ENCODE measurements at places on chromosomes 1 and 21.

DNA sequence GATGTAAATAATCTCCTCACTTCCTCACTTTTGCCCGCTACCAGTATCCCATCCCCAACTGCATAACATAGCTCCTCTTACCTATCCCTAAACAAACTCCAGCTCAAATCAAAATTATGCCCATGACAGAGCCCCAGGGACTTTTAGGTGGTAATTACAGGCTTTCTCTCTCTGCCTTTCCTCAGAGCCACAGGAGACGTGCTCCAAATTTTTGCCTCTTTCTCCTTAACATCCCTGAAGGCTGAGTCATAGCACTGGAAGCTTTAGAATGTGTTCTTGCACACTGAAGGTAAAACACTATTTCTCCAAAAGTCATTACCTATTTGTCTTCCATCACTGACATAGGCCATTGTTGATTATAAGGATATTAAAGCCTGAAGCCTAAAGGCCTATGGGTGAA, 263.5 kb upstream of the PLD5 start:
- no peak for DNase-seq

DNA sequence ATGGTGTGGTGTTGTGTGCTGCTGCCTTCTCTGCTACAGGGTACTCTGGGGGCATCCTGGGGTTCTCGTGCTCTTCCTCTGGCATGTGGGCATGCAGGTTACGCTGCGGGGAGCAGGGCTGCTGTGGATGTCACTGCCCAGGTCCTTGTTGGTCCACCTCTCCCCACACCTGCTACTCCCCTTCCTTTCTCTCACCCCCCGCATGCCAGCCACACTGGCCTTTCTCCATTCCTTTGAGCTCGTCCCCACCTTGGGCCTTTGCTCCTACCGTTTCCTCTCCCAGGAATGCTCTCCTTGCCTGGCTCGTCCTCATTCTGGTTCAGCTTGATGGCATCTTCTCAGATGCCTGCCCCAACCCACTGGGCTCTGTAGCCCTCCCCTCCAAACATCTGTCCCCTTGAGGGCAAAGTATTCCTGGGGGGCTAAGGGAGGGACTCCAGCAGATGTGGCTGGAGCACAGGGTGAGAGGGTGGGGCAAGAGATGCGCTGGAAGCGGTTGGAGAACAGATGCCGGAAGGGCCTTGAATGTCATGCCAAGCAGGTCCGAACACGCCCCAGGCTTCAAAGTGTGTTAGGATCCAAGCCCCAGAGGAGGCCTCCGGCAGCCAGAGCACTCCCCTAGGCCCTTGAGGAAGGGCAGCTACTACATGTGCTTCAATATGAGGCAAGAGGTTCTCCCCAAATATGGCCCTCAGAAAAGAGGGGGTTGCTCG, 23.4 kb downstream of the DMRTB1 start:
- no peak for DNase-seq

DNA sequence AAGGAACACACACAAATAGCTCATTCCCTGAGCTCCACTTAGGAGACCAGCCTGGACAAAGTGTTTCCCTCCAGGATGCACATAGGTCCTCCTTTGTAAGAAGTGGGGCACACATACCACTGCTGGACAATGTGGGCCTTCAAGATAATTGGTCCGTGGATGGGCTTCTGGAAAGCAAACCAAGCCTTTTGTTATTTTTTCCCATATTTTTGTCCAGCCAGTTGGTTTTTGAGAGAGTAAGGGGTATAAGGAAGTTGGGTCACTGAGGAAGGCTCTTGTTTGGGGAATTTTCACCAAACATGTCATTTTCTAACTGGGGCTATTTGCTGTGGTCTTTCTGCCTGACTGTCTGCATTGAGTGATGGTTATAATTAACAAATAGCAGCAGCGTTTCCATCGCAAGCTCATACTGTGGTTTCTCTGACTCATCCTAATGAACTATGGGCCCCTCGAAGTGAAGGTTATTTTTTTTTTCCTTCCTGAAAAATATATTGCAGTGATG, 306.3 kb upstream of the DUSP10 start:
- no peak for DNase-seq

DNA sequence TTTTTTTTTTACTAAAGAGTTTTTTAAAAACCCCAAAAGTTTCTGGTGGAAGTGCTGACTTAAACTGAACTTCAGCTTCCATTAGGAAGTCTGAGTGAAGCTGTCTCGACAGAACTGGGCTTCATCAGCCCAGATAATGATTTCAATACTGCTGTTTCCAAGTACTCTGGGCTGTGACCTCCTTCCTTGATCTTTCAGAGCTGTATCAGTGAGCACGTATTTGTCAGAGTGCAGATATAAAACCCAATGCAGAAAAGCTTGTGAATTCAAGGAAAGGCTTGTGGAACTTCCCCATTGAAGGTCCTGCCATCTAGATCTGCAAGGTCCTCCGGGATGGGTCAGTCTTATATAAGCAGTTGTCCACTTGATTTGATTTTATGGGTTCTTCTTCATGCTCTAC, 50.1 kb upstream of the RGS21 start:
- no peak for DNase-seq

- no peak for DNase-seq
These were observed 126.6 kb upstream of the COA6 start for GRCh38 chr1:234246638-234247116.

- no peak for DNase-seq
These were observed 620.9 kb downstream of the PLPP3 start for GRCh38 chr1:55958498-55958897.

GRCh38 chr1:224266105-224266914, 63.7 kb downstream of the NVL start:
- no peak for DNase-seq
